Esophagus squamous epithelium (tissue), 5 donors: ENCODE measurements at places on chromosomes 6 and 20. TPM values are rescaled to one million over a fixed set of nuclear protein-coding genes. Genes with fewer than 3 reads are reported as not detected.

GRCh38 chr20:12394786-12395185 is 477.1 kb downstream of the BTBD3 start:
- no peak overlapping the region for H3K27ac ChIP-seq
- H3K4me1 ChIP-seq: no peaks in the 10 kb centered on the region
- no peak overlapping the region for H3K4me3 ChIP-seq
- DNase-seq: no peak
- H3K27me3 ChIP-seq: no peaks in the 10 kb centered on the region

- H3K27ac ChIP-seq: no peak overlapping the region
- peaks cover 9% of the 10 kb centered on the region for H3K4me1 ChIP-seq
- no peak for DNase-seq
- H3K27me3 ChIP-seq: no peaks in the 10 kb centered on the region
- H3K4me3 ChIP-seq: no peak overlapping the region
Measured at GRCh38 chr6:168194732-168195567, 115.9 kb upstream of the FRMD1 start.

GRCh38 chr6:98203170-98203806 is 631.1 kb upstream of the POU3F2 start:
- H3K4me1 ChIP-seq: no peaks in the 10 kb centered on the region
- no peak for DNase-seq
- H3K27ac ChIP-seq: no peak overlapping the region
- H3K36me3 ChIP-seq: no peaks in the 10 kb centered on the region

DNA sequence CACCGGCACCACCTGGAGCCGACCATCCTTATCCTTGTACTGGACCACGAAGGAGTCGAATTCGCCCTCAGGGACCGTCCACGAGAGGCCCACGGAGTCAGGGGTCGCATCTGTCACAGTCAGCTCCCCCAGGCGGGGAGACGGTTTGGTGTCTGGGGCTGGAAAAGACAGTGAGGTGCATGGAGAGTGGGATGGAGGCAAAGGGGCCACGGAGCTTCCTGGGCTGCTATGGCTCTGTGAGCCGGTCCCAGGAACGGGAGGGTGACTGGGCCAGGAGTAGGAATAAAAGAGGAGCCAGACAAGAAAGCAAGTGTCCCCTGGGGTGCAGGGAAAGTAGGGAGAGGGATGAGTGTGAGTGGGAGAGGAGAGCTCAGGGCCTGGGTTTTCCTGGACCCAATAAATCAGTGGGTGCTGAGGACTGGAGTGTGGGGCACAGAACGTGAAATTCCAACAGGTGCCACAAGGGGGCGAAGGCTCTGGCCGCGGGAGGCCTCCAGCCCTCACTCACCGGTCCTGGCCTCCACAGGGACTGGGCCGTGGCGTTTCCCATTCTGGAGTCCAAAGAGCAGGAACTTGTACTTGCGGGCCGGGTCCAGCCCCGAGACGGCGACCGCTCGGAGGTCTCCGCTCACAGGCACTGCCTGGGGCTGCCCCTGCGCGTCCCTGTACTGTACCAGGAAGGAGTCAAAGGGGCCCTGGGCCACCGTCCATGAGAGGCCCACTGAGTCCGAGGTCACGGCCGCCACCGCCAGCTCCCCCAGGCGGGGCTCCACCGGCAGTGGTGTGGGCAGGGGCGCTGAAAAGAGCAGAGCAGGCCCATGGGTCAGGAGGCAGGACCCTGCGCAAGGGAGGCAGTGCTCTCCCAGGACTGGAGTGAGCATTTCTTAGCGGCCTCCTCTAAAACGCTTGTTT is 9.9 kb downstream of the CYP21A2 start:
- no peaks in the 10 kb centered on the region for H3K27me3 ChIP-seq
- peaks cover 5% of the 10 kb centered on the region for H3K4me1 ChIP-seq
- DNase-seq: no peak
- no peak overlapping the region for H3K4me3 ChIP-seq

DNA sequence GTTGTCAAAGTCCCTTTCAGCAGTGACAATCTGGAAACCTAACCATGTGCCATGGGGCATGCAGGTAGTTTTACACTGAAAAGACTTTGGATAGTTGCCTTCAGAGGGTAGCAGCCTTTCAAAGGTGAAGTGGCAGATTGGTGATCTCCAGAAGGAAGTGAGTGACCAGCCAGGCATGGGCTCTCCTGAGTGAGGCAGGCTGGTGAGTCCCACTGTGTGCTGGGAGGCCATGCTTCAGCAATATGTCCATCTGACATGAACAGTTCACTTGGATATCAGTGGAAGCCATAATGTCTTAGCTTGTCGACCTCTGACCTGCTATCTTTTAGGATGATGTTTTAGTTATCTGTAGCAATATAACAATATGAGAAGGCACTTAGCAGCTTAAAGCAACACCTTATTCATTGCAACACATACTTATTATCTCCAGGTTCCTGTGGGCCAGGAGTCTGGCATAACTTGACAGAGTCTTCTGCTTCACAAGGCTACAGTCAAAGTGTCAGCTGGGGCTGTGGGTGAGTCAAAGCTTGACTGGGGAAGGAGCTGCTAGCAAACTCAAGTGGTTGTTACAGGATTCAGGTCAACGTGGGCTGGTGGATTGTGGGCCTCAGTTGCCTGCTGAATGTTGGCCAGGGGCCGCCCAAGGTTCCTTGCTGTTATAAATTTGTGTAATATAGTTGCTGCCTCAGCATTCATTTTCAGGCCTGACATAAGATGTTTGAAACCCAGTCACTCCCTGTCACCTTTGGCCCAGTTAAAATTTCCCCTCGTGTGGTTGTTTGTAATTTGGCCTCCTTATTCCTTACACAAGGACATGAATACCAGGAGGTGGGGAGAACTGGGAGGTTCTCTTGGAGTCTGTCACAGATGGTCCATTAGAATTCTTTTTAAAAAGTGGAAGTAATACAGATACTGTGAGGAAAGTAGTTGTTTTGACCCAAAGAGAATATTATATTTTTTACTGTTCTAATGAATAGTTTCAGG is 100.2 kb downstream of the UST start:
- no peak overlapping the region for H3K4me3 ChIP-seq
- H3K36me3 ChIP-seq: no peaks in the 10 kb centered on the region
- no peaks in the 10 kb centered on the region for H3K27me3 ChIP-seq
- H3K4me1 ChIP-seq: no peaks in the 10 kb centered on the region

GRCh38 chr6:46059608-46060007 is 43.9 kb upstream of the CLIC5 start:
- no peak for DNase-seq
- no peaks in the 10 kb centered on the region for H3K4me1 ChIP-seq
- H3K4me3 ChIP-seq: no peak overlapping the region
- no peaks in the 10 kb centered on the region for H3K27me3 ChIP-seq
- H3K27ac ChIP-seq: no peak overlapping the region

Gene MEI4
- not detected for total RNA-seq

Gene C2
- total RNA-seq: 11.4 TPM
